ENCODE measurements at places on chromosomes 12 and 14.
A peak's percentile ranks its signal among the peaks of the same experiment; 100 is the strongest.

DNA sequence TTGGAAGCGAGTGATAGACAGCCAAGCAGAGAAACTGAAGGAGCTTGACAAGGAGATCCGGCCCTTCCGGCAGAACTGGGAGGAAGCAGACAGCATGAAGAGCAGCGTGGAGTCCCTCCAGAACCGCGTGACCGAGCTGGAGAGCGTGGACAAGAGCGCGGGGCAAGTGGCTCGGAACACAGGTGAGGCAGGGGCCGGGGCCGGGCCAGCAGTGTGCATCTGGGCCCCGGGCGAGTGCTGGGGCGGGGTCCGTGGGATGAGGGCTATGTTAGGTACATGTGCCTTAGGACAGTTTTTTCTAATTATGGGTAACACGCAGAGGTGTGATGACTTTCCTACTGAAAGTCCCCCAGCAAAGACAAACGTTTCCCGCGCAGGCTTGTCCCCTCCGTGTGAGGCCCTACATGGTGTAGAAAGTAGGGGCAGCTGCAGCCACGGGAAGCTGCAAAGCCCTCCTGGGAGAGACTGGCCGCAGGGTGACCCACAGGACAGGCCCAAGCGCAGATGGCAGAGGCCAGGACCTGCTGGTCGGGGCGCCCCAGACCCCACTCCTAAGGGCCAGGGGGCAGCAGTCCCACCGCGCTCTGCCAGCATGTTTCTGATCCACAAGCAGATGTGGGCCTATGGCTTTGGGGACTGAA is 19.1 kb upstream of the AMN start:
- DNase-seq = no peak

- DNase-seq = no peak
Observed at GRCh38 chr14:64625386-64626232, 75.8 kb downstream of the PPP1R36 start.

- DNase-seq = no peak
Observed at GRCh38 chr12:80823393-80823792, 106.7 kb downstream of the MYF5 start.

GRCh38 chr14:96077983-96078624 is 38.9 kb downstream of the C14orf132 start:
- no peak for DNase-seq

GRCh38 chr12:120438495-120439198 is 734 bp downstream of the COX6A1 start:
- DNase-seq = no peak

DNA sequence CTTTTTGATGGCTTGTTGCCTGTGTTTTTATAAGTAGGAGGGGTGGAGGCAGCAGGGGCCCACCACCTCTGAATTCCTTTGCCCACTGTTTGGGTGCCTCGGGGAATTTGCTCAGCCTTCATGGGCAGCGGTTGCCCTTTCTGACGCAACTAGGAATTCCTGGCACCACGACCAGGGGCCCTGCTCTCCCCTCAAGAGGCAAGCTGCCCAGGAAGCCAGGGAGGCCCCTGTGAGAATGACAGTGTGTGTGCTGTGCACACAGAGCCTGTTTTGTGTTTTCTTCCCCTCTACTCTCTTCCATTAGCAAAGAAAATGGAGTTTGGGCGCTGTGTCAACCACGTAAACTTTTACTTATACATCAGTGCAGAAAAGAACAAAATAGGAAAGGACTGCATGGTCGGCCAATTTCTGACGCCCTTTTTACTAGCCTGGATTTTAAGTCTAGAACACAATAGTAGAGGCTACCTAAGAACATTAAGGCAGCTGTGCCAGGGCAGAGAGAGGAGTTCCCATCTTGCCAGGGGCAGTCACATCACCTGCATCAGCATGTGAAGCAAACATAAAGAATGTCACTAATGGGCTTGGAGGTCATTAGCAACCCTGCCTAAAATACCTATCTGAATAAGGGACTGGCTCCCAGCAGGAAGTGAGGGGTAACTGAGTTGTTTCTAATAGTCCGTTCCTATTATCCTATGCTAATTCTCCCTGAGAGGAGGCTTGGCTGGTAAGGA is 17.9 kb upstream of the PTGR2 start:
- no peak for DNase-seq

DNA sequence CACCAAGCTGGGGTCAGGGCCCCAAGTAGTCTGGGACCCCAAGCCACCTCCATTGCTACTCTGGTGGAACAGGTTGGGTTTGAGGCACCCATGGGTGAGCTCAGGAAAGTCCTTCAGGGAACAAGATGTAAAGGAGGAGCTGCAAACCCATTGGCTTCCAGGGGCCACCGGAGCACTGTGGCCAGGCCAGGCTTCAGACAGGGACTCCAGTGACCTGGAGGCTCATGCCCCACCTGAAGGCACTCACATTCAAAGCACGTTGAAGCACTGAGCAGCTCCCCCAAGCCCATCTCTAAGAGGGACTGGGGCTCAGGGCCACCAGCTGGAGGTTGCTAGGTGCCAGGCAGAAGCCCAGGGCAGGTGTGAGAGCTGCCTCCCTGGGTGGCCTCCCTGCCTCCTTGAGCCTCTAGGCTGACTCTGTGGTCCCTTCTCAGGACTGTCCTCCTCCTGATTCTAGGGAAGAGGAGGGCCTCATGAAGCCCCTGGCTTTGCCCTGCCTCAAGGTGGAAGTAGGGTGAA is 49.1 kb downstream of the FAM222A start:
- DNase-seq = no peak

GRCh38 chr14:52873694-52874093 is 77.2 kb downstream of the FERMT2 start:
- DNase-seq = no peak

DNA sequence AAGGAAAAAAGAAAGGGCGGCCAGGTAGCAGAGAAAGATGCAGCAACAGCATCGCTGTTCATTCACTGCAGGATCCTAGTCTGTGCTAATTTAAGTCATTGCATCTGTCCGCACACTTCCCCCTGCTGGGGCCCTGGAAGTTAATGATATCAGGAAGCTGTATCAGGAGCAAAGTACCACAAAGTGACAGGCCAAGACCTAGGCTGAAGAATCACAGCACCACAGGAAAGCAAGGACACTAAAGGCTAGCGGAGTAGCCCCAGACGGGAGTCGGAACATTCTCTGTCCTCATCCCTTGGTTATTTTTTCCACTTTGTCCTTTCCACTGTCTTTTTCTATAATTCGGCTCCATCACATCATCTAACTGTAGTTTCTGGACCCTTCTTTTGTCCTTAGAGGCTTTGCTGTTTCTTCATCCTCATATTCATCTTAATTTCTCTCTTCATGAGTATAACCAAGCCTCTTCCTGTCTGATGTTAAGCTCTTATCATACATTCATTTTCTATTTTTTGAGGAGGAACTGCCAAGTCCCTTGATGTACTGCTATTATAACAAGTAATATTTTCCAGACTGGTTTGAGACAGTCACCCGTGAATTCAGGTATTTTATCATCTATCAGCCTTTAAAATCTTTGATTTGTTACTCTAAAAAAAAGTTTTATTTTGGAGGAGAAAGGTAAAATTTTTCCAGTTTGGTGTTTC is 28.3 kb downstream of the DUSP16 start:
- DNase-seq = no peak

- no peak for DNase-seq
Observed at GRCh38 chr12:31558521-31558920, 32.4 kb downstream of the DENND5B start.

DNA sequence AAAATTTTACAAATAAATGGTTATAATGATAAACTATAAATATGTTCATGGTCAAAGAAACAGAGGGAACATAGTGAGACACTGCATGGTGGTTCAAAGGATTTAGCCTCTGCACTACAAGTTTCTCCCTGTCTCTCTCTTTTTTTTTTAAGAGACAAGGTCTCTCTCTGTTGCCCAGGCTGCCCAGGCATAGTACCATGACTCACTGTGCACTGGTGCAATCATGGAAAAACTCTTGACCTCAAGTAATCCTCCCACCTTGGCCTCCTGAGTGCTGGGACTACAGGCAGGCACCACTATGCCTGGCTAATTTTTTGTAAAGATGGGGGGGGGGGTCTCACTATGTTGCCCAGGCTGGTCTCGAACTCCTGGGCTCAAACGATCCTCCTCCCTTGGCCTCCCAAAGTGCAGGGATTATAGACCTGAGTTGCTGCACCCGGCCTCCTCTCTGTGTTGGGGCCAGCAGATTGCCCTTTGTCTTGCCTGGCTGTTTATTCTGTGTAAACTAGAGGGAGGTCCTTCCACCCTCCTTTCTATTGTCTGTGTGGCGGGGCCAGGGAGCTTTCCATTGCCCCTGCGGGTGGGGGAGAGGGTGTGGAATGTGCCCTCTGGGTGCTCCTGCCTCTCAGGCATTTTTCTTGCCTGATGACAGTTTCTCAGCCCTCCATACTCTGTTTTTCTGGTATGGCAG is 22.1 kb downstream of the MTHFD1 start:
- no peak for DNase-seq

DNA sequence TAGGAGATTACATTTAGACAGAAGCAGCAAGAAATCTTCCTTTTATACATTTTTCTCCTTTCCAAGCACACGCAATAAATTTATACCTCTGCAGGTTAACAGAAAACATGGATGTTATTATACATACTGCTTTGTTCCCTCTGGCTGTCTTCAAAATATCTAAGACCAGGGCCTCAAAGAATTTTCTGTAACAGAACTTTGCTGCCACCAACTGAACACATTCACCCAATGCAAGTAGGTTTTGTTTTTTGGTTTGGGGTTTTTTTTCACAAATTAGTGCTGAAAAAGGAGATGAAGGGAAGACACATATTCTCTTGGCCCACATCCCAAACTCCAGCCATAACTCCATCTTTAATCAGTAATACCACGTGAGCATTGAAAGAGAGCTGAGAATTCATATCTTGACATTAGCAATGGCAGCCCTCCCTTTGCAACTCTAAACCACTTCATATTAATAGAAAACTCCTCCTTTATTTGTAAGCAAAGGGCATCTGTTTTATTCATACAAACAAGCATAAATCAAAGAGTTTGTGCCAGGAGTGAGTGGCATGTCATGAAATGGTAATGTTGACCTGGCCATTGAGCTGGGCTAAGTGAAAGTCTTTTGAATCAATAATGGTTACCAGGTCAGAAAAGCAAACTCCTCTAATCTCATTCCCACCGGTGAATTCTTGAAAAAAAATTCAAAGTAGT is 150.8 kb upstream of the FSCB start:
- DNase-seq = peak; percentile 22

GRCh38 chr14:98133806-98134205 is 1138.2 kb downstream of the BCL11B start:
- DNase-seq = no peak

- DNase-seq = no peak
Observed at GRCh38 chr14:103508521-103509329, 13.9 kb downstream of the CKB start.

- DNase-seq = no peak
Observed at GRCh38 chr12:53299101-53299453, 418 bp upstream of the MYG1 start.

GRCh38 chr14:21054123-21054767 is 3.4 kb upstream of the RNASE8 start:
- DNase-seq = peak; percentile 26

GRCh38 chr12:2856051-2856450 is 788 bp downstream of the TEX52 start:
- no peak for DNase-seq

All from SW480 (cell line).